ENCODE measurements at places on chromosomes 4 and X.
A peak's percentile ranks its signal among the peaks of the same experiment; 100 is the strongest.

GRCh38 chr4:23333946-23334878 is 555.6 kb downstream of the PPARGC1A start:
- peak; percentile 38 for DNase-seq

- DNase-seq: no peak
Measured at GRCh38 chr4:145812919-145813318, 125.7 kb downstream of the ZNF827 start.

- no peak for DNase-seq
Measured at GRCh38 chr4:7383266-7383665, 51.5 kb downstream of the PSAPL1 start.

GRCh38 chr4:108149588-108150380 is 18.9 kb downstream of the LEF1 start:
- no peak for DNase-seq

- DNase-seq: no peak
Measured at GRCh38 chr4:185712350-185713024, 99.5 kb downstream of the SORBS2 start.

DNA sequence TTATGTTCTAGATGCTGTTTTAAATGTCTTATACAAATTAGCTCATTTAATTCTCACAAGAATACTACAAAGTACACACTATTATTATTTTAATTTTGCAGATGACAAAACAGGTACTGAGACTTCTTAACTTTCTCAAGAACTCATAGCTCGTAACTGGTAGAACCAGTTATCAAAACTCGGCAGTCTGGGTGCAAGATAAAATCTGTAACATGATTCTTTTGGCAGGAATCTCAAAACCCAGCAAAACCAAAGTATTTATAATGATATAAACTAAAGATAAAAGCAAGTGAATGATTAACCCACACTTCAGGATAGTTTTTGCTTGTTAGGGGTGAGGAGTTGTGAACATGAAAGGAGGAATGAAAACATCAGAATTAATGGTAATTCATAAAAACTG is 27.6 kb downstream of the CLNK start:
- DNase-seq: no peak

- DNase-seq: no peak
Measured at GRCh38 chr4:42914937-42915336, 22.4 kb downstream of the GRXCR1 start.

DNA sequence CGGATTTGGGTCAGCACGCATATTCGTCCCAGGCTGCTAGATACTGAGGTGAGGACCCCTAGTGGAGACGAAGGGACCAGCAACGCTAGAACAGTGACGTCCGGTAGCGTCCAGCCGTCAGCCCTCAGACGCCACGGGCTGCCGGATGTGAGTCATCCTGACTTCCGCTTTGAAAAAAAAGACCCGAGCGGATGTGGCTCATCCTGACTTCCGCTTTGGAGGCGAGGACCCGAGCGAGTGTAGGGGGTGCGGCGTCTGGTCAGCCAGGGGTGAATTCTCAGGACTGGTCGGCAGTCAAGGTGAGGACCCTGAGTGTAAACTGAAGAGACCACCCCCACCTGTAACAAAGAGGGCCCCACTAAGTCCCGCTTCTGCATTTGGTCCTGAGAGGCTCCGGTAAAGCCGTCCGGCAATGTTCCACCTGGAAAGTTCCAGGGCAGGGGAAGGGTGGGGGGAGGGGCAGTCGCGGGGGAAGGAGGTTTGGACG is at the start of gene MAGEB2:
Gene MAGEB2 (plus strand): TSS at position 207 of the 487 bp plus-strand sequence. CDS start 3,018 bp downstream, outside the sequence.
- no peak for DNase-seq

DNA sequence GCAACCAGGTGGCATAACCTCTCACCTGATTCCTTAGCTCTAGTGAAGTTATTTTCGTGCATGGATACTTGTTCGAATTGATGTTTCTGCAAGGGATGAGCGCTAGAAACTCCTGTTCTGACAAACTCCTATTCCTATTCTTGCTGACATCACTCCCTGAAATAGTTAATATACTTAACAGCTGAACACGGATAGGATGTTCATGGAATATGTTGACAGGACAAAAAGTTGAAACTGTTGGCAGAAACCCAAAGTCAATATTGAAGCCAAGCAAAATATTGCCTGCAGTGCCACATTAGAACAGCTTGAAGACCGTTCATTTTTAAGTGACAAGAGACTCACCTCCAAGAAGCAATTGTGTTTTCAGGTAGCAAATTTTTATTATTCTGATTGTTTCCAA is at the start of gene KLKB1:
Gene KLKB1 (plus strand): TSS at position 287 of the 400 bp plus-strand sequence. CDS start 689 bp downstream, outside the sequence.
- no peak for DNase-seq

- DNase-seq: no peak
Measured at GRCh38 chr4:5423670-5424069, 284.7 kb downstream of the EVC2 start.

Data from stimulated activated CD4-positive, alpha-beta T cell treated with anti-CD3 and anti-CD28 coated beads, Interleukin-4, amount 100 ng/mL, for 24 hours (primary cell).